NCI-H187 treated with DMSO at 0.1 percent for 48 hours (cell line): ENCODE measurements at places on chromosomes 7 and 10.

DNA sequence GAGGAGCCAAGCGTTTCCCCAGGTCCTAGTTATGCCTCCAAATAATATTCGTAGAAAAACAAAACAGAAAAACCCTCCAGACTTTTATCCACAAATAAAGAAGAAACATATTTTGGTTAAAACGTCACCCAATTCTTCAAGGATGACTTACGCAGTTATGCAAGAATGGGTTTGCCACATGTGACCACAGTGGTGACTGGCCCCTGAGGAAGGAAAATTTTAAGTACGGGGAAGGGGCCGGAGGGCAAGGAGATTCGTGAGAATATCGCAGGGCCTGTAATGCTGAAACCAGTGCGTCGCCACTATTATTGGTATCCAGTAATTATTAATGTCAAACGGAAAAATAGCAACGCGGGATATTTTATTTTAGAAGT is 537 bp upstream of the MRPS24 start:
- no peak for DNase-seq

GRCh38 chr10:100519311-100520051 is at the start of gene SEC31B:
SEC31B (minus strand) TSS chr10:100519861; CDS start chr10:100516952, 2,909 bp downstream.
- DNase-seq: no peak

DNA sequence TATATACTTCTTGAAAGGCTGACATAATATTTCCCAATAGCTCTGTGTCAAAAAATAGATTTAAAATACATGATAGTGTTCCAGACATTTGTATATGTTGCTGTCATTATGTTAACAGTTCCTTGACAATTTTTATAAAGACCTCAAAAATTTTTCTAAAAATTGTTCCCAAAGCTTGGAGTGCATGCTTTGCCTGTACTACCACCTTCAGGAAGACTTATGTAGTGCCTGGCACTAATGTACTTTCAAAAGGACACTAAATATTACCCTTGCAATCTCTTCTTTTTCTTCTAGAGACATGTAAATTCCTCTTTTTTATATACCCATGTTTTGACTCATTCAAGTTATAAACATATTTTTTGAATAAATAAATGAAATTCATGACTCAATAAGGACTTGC is 48.0 kb upstream of the SP8 start:
- DNase-seq: no peak

- DNase-seq: peak; percentile 79
Measured at GRCh38 chr10:5583525-5584175, 58.9 kb downstream of the CALML3 start.

DNA sequence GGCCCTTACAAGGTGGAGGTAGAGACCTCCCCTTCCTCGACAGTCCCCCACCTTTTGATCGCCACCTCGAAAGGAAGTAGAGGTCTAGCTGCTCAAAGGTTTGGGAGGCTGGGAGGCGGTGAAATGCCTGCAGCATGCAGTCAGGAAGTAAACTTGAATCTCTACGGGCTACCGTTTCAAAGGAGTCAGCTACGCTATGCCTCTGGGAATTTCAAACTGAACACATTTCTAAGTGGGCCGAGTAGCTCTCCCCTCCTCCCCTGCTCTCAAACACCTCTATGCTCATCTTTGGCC is 68.0 kb downstream of the CXCL12 start:
- DNase-seq: no peak

- no peak for DNase-seq
Measured at GRCh38 chr10:1499359-1499957, 237.9 kb downstream of the ADARB2 start.

GRCh38 chr10:61399406-61399805 is 53.8 kb downstream of the TMEM26 start:
- no peak for DNase-seq

GRCh38 chr7:116955340-116955739 is 2.0 kb downstream of the ST7 start:
- no peak for DNase-seq

- DNase-seq: no peak
Measured at GRCh38 chr7:154906201-154906600, 96.7 kb downstream of the PAXIP1 start.

DNA sequence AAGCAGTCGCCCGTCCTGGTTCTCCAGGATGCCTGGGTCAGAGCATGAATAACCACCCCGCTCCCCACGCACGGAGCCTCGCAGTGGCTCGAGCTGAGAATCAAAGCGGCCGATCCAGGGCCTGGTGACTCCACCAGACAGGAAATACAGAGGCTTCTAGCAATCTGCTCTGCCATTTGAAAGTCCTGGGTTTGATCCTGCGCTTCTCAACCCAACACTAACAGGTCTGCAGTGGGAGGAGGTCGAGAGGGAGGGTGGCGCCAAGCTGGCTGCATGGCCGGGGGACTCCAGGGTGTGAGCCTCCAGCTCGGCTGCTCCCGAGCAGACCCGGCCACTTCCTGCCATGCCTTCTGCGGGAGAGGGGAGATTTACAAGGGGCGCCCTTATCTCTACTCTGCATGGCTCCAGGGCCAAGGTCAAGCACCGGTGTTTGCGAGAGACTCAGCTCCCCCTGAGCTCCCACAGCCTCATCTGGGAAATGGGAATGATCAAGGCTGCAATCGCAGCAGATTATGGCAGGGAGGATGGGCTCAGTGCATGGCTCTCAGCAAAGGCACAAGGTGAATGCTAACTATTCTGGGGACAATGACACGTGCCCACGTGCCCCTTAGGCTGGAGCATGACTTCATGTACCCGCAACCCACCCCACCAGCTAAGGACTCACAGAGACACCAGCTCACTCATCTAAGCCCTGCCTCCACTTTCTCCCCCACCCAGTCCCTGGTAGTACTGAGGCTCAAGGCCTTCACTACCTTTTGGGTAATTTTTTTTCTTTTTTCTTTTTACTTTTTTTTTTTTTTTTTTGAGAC is 73.9 kb upstream of the TNRC18 start:
- no peak for DNase-seq

- DNase-seq: no peak
Measured at GRCh38 chr10:93071674-93072224, 1.9 kb upstream of the CYP26A1 start.

GRCh38 chr7:140122965-140123364 is 53.8 kb downstream of the KDM7A start:
- no peak for DNase-seq

- DNase-seq: no peak
Measured at GRCh38 chr7:66776800-66777442, 36.4 kb downstream of the RABGEF1 start.

GRCh38 chr10:116792817-116793216 is 50.5 kb upstream of the HSPA12A start:
- no peak for DNase-seq

- no peak for DNase-seq
Measured at GRCh38 chr10:73058057-73058591, 38.5 kb downstream of the P4HA1 start.

DNA sequence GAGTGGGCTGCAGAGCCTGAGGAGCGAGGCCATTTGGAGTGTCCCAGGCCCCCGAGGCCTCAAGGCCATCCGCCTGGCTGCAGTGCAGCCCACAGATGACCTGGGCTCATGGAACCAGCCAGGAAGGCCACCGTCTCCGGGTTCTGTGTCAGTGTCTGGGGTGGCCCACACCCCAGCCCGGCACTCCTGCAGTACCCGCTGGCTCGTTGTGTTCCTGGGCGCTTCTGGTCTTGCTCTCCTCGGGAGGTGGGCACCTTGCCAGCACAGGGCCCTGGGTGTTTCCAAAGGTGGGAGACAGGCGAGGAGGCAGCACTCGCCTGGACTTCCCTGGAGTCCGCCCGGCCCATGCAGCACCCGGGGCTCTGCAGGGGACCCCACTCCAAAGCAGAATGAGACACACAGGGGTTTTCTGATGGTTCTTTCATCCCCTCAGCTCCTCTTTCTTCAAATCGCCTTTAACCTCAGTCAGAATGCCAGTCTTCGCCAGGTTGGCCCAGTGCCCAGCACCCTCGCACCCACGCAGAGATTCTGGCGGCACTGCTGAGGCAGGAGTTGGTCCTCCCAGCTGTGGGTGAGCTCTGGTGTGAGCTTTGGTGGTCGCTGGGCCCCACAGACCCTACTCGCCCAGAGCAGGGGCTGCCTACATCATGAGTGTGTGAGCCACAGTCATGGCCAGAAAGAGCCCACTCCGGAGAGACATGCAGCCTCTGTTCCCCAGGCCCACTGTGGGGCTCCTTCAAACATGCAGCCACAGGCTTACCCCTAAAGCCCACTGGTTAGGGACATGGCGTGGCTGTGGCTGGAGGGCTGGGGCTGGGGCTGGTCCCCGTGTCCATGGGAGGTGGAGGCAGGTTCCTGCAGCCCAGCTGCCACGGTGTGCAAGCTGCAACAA is 155.7 kb downstream of the EBF3 start:
- DNase-seq: no peak

- no peak for DNase-seq
Measured at GRCh38 chr10:15897287-15897686, 37.0 kb upstream of the MINDY3 start.

DNA sequence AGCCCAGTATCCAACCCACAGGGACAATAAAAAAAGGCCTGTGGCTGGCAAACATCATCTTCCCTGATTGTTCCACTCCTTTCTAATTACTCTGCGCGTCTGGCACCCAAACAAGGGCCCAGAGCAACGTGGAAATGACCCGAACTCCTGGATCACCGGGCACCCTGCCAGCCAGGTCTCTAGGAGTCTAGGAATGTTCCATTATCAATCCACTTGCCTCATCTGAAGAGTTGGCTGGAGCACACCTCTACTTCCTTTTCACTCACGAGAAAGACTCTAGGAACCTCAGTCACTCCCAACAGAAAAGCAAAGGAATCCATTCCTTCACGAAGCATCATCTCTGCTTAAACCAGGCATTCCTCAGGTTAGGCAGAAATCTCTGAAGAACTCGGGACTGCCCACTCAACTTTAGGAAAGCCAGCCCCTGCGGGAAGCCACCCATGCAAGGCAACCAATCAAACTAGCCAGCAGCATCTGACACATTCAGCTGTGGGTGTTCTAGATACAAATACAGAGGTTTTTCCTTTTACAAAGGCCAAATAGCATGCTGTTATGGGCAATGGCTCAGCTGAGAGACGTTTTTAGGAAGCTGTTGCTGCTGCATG is 37.7 kb downstream of the ATXN7L1 start:
- DNase-seq: peak; percentile 15

- DNase-seq: peak; percentile 85
Measured at GRCh38 chr7:157397731-157398691, 61.2 kb downstream of the DNAJB6 start.

DNA sequence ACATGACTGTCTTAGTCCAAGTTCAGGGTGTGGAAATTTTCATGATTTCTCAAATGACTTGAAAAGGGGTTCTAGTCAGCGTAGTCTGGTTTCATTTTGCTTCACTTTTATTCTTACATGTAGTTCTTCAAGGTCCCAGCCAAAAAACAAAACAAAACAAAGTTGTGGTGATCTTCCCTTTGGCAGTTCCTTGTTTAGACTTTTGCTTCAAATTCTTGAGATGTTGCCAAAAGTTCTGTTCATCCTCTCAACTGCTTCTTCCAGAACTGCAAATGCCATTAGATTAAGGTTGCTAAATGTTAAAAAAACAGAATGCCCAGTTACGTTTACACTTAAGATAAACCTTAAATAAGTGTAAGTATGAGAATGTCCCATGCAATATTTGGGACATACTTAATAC is 370.8 kb upstream of the LRRTM3 start:
- no peak for DNase-seq

GRCh38 chr10:73368238-73368637 is 9.6 kb upstream of the CFAP70 start:
- no peak for DNase-seq
